ENCODE measurements at places on chromosomes 6 and 20.

GRCh38 chr6:166344240-166344639, 1.9 kb upstream of the SFT2D1 start:
- DNase-seq: no peak

- DNase-seq: no peak
These were observed 67.4 kb downstream of the KHDC1L start for GRCh38 chr6:73157870-73158269.

DNA sequence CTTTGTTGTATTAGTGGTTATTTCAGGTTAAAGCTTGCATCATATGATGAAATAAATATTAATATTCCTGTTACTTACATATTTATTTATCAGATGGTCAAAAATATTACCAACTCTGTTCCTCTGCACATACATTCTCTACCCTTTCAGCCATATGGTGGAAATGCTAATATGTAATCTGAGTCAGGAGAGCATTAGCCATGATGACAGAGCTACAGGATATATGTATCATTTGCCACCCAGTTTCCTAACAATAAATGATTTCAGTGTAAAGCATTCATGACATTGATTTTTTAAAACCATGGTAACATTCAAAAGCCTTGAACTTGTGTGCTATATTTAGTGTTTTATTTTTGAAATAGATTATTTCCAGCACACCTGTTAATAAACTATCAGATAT, 16.6 kb downstream of the POPDC3 start:
- no peak for DNase-seq

DNA sequence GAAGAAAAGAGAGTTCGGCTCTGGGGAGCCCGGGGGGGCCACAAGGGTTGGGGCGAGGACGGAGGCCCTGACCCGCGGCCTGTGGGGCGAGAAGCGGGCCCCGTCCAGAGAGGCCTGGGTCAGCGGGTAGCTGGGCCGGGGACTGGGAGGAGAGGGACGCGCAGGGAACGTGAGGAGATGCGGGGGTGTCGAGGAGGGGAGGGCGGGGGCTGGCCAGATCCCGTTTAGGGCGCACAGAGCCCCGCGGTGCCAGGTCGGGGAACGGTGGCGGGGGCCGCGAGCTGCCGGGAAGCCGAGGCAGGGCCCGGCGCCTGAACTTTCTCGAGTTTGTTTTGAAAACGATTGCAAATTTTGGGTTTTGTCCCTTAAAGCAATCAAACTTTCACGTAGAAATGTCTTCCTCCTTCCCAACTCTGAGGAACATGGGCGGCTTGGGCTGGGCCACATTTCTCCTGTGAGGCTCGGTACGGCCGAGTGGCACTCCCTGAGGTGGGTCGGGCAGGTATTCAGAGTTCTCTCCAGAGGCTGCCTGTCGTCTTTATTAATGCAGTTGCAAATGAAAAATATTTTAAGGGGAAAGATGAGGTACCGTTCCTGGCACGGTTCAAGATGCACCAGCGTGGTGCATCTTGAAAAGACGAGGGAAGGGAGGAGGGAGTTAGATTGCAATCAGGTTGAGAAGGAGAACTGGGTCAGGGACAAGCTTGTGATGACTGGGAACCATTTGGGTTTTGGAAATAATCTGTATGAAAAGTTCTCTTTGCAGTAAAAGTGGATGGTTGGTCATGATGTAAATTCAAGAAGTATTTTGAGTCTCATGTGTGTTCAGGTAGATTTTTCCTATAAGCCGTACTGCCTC, 972 bp downstream of the RNF8 start:
- peak; percentile 58 for DNase-seq

Measured in activated CD8-positive, alpha-beta memory T cell treated with anti-CD3 and anti-CD28 coated beads for 24 hours (primary cell).